ENCODE measurements at places on chromosomes 2 and 18.

- no peak for DNase-seq
These were observed 35.8 kb downstream of the METTL4 start for GRCh38 chr18:2535419-2535910.

GRCh38 chr2:105085525-105085924 lies 47.7 kb downstream of the MRPS9 start:
- DNase-seq = no peak

DNA sequence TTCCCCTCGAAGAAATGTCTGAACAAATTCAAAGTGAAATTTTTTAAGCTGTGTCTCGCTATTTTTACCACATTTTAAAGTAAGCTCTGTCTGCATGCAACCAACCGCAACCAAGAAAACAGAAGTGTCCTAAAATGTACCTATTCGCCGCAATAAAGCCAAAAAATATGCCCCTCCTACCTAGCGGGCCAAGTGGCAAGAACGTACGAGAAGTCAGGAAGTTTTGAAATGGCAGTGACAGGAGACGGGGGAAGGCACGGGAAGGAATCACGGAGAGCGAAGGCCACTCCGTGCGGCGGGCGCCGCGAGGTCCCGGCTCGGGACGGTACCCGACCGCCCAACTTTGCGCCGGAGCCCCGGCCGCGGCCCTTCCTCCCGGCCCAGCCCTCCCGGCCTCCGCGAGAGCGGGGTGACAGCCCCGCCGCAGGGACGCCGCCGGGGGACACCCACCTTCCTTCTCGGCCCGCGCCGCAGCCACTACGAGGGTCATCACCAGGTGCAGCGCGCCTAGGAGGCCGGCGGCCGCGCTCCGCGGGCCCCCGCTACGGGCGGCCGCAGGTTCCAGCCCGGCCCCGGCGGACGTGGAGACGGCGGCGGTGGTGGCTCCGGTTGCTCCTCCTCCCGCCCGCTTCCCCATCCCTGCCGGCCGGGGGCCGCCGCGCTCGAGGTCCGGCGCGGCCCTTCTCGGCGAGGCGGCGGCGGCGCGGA lies 568 bp downstream of the TMEM131 start:
- peak; percentile 62 for DNase-seq

DNA sequence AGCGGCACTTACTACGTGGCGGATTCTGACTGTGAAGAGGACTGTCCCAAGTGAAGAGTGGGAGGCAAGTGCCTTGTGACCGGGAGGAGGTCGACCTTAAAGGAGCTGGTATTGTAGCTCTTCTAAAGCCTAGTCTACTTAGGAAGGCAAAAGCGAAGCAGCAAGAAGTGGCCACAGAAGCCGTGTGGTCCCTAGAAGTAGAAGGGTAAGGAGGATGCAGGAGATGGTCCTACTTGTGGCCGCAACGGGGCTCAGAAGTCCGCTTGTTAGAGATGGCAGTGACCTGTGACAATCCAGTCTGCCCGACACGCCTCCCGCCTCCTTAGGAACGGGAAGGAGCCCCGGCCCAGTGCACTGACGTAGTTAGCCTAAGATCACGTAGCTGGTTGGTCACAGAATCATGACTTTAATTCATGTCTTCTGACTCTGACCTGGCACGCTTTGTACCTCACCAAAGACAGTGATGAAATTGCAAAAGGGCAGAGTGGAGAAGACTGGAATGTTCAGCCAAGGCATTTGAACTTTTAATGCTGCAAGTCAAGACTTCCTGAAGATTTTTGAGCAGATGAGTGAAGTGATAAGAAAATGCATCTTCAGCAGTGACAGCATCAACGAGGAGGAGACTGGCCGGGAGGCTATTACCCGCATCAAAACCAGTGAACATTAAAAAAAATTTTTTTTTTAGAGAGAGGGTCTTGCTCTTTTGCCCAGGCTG lies 749 bp upstream of the EIF2AK3 start:
- DNase-seq = peak; percentile 78

DNA sequence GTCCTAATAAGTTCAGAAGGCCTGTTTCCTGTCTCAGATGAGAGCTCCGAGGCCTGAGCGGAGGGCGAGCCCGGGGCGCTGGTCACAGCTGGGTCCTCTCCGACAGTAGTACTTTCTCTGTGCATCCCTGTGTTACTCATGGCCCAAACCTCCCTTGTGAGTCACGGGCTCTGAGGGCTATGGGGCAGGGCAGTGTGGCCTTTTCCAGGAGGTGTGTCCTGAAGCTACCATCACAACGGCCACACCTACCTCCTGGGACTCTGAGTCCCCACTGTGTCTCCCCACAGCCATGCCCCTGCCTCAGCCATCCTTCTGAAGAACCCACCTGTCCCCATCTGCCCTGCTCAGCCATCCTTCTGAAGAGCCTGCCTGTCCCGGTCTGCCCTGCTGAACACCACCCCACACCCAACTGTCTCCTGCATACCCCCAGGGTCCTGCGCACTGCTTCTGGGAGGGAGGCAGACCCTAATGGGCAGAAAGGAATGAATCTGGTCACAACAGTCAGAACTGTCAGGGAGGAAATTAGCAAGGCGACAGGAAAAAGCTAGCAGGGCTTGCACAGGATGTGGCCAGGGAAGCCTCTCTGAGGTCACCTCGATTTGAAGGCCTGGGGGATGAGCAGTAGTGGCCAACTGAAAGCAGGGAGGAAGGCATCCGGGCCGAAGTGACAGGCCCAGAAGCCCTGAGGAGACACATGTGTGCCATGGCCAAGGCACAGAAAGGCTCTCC lies 145.4 kb upstream of the RIOK3 start:
- peak; percentile 87 for DNase-seq

GRCh38 chr18:8091035-8091434 lies 518.2 kb upstream of the RAB12 start:
- DNase-seq = no peak

DNA sequence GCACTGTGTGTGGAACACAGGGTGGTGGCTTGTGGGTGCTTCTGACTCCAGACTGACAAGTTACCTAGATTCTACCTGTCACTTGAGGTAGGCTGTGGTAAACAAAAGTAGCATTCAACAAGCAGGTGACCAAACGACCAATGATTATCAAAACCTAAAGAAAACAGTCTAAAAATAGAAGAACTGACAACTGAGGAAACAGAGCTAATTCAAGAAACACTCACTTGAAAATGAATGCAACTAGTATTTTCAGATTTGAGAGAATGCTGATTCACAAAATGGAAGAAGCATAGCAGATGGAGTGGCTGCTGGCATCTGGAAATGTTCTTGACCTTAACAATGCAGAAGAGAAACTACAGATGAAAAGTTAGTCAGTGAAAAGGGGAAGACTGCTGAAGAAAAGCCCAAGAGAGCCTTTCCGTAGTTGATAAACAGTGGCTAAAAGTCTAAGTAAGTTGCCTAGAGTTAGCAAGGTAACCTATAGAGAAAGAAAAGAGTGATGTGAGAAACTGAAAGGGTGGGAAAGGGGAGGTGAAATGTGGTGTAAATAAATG lies 170.4 kb downstream of the NCK2 start:
- no peak for DNase-seq

- DNase-seq = no peak
These were observed 21.1 kb downstream of the PPP1R1C start for GRCh38 chr2:182006595-182007341.

DNA sequence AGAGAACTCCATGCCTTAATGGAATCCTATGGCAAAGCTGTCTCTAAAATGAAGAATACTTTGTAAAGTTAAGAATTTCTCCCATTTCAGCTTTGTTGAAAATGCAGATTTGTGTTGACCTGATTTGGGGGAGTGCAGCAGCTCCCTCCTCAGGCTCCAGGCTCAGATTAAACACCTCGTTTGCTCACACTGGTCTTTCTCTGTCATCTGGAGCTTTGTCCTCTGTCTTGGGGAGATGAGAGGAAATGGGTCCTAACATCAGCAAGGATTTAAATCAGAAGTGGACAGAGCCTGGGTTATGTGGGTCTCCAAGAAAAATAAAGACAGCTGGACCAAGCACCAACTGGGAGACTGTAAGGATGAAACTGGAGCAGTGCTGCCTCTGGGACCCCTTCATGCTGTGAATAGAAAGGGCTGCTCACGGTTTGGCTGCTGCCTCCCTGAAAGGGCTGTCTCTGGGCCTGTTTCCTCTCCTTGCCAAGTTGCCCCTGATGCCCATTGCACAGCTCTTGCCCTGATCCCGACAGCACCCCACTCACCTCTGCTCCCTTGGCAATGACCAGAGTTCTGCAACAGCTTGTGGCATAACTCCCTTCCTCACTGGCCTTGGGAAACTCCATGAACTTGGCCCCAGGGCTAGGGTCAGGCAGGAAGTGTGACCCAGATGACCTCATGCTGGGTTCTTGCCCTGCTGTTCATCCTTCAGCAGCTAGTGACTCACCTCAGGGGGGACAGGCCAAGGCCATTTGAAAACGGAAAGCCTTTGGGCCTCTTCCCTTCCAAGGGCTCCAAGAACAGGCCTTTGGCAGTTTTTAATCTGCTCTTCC lies 197.2 kb downstream of the CYP26B1 start:
- no peak for DNase-seq

GRCh38 chr2:120995656-120996190 lies 260.1 kb downstream of the GLI2 start:
- DNase-seq = no peak

GRCh38 chr18:35051641-35052377 lies 10.6 kb downstream of the MAPRE2 start:
- DNase-seq = no peak

- DNase-seq = no peak
These were observed 48.9 kb upstream of the ALPP start for GRCh38 chr2:232329716-232330067.

- no peak for DNase-seq
These were observed 210.2 kb downstream of the NCK2 start for GRCh38 chr2:105954891-105955290.

- DNase-seq = no peak
These were observed 16.5 kb upstream of the ME2 start for GRCh38 chr18:50862401-50862800.

GRCh38 chr2:15506229-15506819 lies 54.8 kb downstream of the NBAS start:
- DNase-seq = no peak

- no peak for DNase-seq
These were observed 47.0 kb downstream of the MTCL1 start for GRCh38 chr18:8752329-8752728.

DNA sequence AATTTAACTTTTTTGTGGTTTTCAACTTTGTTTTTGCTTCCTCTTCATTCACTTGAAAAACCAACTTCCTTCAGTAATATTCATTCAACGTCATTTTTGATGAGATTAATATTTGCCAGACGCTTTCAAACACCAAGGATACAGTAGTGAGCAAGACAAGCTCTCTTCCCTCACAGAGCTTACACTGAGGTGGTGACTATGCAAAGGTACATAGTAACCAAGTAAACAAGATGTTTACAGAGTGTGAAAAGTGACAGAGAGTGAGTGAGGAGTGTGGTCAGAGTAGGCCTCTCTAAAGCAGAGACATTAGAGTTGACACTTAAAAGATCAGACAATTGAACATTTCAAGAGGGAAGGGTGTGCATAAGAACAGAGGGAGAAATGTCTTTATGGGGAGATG lies 155.5 kb downstream of the TMEM247 start:
- DNase-seq = no peak

- DNase-seq = no peak
These were observed 287.8 kb upstream of the FN1 start for GRCh38 chr2:215723631-215724011.

- DNase-seq = peak; percentile 36
These were observed 6.1 kb upstream of the CASP8 start for GRCh38 chr2:201254081-201254730.

GRCh38 chr2:197345846-197346370 lies 35.3 kb upstream of the ANKRD44 start:
- no peak for DNase-seq

DNA sequence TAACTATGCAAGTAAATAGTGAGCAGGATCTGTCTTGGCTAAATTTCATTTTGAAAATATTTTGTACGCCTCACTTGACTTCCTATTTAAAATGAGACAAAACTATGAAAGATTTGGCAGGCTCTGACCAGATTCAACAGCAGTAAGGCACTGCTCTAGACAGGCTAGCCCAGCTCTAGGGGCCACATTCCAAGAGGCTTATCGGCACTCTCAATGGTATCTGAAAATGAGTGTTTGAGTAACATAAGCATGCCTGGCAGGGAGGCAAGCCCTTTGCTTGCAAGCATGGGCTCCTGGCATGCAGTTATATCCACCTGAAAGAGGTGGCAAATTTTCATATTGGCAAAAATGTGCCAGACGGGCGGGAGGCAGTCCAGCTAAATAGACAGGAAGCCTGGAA lies 10.5 kb downstream of the CAPN13 start:
- no peak for DNase-seq

DNA sequence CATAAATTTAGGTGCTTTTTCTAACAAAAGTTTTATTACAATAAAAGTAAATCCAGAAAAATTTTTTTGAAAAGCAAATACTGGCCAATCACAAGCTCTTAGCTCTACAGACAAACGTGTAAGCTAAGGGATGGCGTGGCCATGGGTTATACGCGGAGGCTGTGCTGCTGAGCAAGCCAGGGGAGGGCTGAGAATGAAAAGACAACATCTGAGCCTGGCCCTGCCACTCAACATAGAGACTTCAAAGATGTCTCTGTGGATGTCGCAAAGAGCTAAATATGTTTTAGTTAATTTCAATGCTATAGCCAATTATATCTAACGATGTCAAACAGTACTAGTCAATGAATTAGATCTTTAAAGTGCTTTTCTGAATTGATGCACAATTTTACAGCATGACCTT lies 33.3 kb upstream of the NT5DC4 start:
- no peak for DNase-seq

DNA sequence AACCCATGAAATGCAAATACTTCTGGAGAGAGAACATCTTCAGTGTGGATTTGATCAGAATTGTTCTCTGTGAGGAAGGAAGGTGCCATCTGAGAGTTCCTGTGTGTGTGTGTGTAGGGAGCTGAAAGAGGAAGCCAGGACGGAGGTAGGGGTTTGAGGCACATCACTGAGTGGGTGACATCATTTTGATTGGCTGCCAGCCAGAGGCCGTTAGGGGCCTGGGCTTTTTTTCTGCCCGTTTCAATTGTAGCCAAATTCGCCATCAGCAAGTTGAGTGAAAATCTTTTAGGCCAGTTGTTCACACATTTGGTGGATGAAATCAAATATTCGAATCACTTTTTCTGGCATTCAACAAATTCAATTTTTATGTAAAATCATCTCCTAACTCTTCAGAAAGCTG lies 48.9 kb downstream of the TSN start:
- no peak for DNase-seq

- DNase-seq = no peak
These were observed 66.1 kb upstream of the ID2 start for GRCh38 chr2:8615576-8616281.

GRCh38 chr2:46122318-46122976 lies 174.8 kb upstream of the EPAS1 start:
- DNase-seq = no peak

DNA sequence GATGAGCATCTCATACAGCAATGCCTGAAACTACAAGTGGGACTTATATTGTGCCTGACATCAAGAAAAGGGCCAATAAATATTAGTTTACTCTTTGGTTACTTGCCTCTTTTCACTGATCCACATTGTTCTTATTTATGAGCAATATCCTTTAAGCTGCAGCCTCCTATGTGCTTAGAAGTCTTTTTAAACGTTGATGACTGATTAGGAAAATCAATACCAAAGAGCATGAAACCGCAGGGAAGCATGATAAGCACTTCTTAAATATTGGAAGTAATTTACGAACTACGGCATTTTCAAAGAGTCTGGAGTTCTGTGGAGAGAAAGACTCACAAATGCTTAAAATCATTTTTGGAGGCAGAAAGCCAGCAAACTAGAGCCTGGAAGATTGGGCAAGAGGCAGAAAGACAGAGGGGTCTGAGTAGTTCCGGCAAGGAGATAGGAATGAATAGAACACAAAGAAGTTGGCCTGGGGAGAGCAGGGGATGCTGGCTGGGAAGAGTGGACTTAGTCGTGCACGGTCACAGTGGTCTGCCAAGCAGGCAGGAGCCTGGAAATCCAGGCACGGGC lies 122.6 kb upstream of the NOSTRIN start:
- no peak for DNase-seq

- no peak for DNase-seq
These were observed 45.9 kb downstream of the PXDN start for GRCh38 chr2:1698188-1698945.

Data from hepatic stellate cell (primary cell).